ENCODE measurements at places on chromosomes 12 and 14.
A peak's percentile ranks its signal among the peaks of the same experiment; 100 is the strongest.

DNA sequence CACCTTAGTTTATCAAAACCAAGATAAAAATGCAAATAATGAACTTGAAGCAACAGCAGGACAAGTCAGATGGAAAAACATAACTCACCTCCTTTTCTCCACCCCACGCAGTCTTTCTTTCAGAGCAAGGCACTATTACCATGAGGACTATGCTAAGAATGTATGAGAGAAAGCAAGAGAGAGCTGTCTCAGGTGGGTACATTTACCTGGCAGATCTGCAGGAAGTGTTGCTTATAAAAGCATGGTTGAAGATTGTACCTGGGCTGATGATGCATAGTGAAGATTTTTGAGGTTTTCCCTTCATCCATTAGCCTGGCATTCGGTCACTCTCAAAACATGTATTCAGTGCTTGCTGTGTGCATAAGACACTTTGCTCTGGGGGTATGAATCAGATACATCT lies 68.8 kb upstream of the IFNG-AS1 start:
- DNase-seq: no peak

GRCh38 chr12:122097927-122098756 lies 19.6 kb downstream of the MLXIP start:
- DNase-seq: peak; percentile 87

DNA sequence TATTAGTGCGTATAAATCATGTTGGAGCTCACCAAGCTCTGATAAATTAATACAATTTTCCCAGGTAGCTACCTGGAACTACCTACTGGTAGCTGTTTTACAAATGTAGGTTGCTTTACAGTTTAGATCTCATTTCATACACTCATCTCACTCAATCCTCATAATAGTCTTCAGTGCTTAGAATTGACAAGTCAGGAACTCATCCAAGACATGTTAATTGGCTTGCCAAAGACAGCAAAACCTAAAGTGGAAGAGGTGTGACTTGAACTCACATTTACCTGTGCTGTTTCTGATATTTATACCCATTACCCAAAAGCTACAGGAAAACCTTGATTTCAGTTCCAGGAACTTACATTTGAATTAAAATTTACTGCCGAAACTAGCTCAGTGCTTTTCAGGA lies 296.7 kb downstream of the DIO2 start:
- no peak for DNase-seq

DNA sequence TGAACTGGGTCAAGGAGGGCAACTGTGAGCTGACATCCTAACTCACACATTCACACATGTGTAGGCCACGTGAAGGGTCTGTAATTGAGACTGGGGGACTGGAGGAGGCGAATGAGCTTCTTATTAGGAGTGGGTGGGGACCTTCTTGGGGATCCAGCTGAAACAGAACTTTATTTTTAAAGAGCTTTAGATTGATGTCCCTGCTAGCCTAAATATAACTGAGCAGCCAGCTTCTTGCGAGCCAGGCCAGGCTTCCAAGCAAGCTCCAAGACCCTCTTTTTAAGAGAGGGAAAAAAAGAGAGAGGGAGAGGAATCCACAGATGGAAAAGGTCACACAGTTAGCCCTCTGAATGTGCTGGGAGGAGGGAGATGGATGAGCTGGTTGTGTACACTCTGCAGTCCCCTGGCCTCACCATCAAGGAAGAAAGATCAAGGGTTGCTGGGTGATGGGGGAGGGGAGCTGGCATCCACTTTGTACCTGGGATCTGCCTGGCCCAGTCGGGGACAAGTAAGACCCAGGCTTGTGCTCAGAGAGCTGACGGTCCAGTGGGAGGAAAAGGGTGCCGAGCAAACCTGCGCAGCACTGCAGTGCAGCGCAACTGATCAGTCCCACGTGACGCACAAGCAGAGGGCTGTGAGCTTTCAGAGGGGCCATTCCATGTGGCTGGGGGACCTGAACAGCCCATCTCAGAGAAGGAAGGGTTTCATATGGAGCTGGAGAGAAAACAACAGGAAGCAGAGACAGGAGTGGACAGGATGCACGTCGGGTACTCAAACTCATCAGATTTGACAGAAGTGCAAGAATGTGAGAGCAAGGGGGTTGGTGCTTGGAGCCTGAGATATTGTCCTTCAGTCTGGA lies 154.5 kb downstream of the ZFP36L1 start:
- no peak for DNase-seq

All from NCI-H146 (cell line).